Fibroblast of skin of abdomen (primary cell): ENCODE measurements at places on chromosomes 3 and 15.

DNA sequence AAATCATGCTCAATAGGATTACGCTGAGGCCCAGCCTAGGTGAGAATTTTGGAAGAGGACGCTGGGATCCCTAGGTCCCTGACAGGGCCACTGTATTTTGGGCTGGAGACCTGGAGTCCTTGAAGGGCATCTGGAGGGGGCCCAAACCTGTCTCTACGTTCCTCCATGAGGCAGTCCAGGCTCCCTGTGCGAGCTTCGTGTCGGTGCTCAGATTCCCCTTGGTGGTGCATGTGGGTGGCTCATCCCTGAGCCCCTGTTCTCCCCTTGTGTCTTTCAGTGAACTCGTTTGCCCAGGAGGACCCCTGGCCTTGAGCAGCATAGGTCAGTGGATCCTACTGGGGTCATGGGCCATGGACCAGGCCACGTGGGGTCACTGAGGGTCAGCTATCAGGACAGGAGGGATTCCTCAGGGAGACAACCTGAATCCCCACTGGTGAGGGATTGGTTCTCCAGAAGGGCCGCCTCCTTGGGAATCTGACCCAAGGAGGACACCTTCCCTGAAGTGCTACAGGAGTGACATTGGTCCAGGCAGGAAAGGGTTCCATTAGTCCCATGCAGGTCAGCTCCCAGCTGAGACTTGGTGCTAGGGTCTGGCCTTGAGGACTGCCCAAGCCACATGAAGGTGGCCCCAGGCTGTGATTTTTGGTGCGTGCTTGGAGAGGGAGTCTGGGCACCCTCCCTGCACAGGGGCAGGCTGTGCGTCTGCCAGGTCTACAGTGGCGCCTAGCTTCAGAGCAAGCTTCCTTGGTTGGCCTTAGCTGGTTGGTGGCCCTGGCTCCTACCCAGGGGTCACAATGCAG, 229.8 kb downstream of the SNRPN start:
- DNase-seq = no peak

GRCh38 chr15:92906563-92907081, 6.5 kb downstream of the CHD2 start:
- DNase-seq = no peak

GRCh38 chr3:109112946-109113760, 4.8 kb downstream of the MORC1 start:
- no peak for DNase-seq

GRCh38 chr3:186940967-186941366, 10.6 kb downstream of the ST6GAL1 start:
- no peak for DNase-seq

DNA sequence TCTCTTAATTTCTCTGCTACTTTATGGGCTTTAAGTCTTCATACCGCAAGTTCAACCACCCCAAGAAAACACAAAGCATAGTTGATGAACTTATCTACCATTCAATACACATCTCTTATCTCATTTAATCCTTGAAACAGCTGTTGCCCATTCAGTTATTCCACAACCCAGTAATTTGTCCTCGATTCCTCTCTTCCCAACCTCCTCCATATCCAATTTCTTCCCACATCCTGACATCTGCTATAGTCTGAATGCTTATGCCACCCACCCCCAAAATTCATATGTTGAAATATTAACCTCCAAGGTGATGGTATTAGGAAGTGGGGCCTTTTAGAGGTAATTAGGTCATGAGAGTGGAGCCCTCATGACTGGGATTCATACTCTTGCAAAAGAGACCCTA, 345.4 kb downstream of the ERC2 start:
- no peak for DNase-seq

- DNase-seq = no peak
Observed at GRCh38 chr3:186333256-186333655, 28.8 kb downstream of the DGKG start.

GRCh38 chr3:141561426-141562034, 74.7 kb downstream of the RASA2 start:
- DNase-seq = peak; percentile 59

DNA sequence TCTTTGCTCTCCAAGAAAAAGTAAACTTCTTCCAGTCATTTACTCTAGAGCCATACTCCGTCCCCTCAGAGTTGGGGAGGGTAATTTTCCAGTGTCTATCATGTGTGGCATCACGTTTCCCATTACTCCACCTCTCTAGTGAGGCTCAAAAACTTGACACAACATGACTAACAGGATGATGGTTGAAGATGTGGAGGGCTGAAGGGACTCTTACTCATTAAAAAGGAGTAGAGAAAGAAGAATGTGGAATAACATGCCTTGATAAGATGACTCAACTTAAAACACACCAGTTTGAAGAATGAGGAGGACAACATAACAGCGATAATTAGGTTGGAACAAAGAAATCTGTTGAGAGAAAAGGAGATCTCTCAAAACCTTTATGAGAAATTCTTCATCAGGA, 894.3 kb downstream of the OTOL1 start:
- peak; percentile 74 for DNase-seq

DNA sequence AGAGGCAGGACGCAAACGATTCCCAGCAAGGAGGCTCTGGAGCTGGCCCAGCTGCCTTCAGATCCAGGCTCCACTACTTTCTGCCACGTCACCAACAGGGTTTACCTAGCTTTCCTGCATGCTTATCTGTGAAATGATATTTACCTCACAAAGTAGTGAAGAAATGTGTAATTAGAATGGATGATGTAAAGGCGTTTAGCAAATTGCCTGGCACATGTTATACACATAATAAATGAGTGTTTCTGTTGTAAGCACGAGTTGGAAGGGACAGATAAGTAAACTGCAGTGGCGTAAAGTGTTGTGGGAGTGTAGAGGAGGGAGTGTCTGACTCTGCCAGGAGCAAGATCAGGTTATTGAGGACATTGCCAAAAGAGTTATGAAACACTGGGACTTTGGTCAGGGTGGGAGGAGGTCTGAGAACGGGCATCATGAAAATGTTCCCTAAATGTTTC, 3.5 kb upstream of the CHAC1 start:
- no peak for DNase-seq

DNA sequence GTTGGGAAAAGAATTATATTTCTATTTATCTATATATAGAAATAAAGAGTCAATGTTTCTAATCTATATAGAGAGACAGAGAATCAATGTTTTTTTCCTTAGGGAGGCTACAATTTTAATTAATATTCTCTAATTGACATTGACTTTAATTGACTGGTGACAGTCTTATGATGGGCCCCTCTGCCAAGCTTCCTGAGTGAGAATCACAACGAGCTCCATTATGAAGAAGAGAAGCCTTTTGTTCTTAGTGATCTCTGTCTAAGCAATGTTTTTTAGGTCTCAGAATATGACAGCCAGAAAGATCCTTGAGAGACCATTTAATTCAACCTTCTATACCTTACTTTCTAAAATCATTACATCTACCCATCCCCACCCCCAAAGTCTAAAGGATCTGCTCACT, 70.9 kb downstream of the IGSF11 start:
- no peak for DNase-seq

- DNase-seq = peak; percentile 83
Observed at GRCh38 chr3:143973259-143974021, 1.8 kb downstream of the DIPK2A start.

DNA sequence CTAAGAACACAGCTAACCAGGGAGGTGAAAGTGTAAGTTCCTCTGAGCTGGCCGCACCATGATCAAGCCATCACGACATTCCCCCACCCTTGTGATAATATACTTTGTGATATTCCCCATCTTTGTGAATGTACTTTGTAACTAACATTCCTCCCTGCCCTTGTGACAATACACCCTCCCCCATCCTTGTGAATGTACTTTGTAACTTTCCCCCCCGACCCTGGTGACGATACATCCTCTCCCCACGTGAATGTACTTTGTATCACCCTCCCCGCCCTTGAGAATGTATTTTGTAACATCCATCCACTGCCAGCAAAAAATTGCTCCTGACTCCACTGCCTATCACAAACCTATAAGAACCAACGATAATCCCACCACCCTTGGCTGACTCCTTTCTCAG, 20.2 kb upstream of the OR5H6 start:
- DNase-seq = no peak

- no peak for DNase-seq
Observed at GRCh38 chr3:4409971-4410573, 57.0 kb downstream of the SUMF1 start.

- no peak for DNase-seq
Observed at GRCh38 chr3:23108451-23109057, 94.6 kb upstream of the UBE2E2 start.

GRCh38 chr3:171000281-171000680, 26.2 kb downstream of the SLC2A2 start:
- no peak for DNase-seq

DNA sequence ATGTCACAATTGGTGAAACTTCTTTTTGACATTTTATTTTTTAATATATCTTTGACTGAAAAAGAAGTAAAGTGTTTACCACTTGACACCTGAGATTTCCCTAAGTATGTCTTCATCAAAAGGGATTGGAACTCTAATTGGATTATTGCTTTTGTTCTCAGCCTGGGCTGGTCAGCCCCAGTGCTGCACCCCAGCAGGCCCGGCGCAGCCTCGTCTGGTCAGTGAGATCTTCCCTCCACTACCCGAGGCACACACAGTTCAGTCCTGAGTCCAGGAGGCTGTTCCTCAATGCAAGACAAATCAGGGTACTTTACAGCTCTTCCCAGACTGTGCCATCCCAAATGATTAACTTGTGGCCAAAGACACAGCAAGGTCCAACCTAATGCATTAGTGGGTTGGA, 146.9 kb upstream of the SEMA6D start:
- DNase-seq = no peak

GRCh38 chr3:50369012-50369670, 9.8 kb upstream of the TMEM115 start:
- DNase-seq = no peak

GRCh38 chr15:27885201-27885600, 213.9 kb downstream of the OCA2 start:
- no peak for DNase-seq

GRCh38 chr3:126512026-126512425, 5.5 kb downstream of the UROC1 start:
- no peak for DNase-seq

- no peak for DNase-seq
Observed at GRCh38 chr3:28612232-28612631, 263.6 kb upstream of the AZI2 start.

DNA sequence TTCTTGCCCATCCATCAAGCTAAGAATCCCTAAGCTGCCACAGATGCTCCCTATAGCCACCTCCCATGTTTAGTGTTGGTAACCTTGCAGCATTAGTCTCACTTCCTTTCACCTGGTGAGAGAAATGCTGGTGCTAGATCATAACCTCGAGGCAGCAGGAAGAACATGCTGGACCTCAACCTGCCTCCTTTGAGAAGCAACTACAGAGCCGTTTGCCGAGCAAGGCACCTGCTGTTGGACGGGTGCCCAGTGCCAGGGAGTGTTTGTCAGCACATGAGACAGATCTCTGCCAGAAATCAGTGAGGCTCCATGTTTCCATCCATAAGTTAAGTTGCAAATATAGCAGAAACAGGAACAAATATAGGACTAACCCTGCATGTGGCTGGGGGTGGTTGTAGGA, 955.7 kb downstream of the TUSC7 start:
- DNase-seq = no peak

GRCh38 chr3:179233043-179233442, 17.9 kb downstream of the KCNMB3 start:
- DNase-seq = no peak

DNA sequence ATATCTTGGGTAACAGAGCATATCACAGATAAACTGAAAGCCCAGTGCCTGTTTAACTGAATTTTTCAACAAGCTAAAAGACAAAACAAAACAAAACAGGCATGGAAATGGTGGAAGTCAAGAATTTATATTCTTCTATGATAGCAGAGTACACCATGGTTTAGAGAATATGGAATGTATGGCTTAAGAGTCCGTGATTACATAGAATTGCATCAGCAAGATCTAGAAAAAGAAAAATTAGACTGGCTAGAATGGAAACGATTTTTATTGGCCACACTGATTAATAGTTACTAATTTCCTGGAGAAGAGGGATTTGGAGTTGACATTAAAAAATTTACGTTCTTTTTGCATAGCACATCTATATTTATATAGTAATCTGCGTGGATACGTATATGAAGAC, 435.2 kb upstream of the DPPA4 start:
- DNase-seq = no peak

DNA sequence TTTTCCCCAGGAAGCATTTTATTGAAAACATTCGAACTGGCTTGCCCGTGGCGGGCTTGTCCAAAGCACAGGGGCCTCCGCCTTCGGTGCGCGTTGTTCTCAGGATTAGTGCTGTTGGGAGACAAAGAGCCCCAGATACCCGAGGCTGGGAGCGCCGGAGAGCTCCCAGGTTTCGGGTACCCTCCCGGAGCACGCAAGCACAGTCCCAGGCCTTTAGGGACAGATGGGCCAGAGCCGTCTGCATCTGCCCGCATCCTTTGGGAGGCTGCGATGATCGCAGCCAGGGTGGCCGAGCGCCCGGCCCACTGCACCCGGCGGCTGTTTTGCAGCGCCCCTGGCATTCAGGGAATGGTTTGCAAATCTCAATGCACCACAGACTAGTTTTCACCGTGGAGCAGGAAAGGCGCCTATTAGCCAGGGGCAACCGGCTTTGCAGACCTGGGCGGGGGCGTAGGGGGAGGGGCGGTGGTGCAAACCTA, 5.0 kb upstream of the FEZF2 start:
- no peak for DNase-seq

- DNase-seq = no peak
Observed at GRCh38 chr15:64122936-64123351, 27.2 kb downstream of the SNX1 start.

DNA sequence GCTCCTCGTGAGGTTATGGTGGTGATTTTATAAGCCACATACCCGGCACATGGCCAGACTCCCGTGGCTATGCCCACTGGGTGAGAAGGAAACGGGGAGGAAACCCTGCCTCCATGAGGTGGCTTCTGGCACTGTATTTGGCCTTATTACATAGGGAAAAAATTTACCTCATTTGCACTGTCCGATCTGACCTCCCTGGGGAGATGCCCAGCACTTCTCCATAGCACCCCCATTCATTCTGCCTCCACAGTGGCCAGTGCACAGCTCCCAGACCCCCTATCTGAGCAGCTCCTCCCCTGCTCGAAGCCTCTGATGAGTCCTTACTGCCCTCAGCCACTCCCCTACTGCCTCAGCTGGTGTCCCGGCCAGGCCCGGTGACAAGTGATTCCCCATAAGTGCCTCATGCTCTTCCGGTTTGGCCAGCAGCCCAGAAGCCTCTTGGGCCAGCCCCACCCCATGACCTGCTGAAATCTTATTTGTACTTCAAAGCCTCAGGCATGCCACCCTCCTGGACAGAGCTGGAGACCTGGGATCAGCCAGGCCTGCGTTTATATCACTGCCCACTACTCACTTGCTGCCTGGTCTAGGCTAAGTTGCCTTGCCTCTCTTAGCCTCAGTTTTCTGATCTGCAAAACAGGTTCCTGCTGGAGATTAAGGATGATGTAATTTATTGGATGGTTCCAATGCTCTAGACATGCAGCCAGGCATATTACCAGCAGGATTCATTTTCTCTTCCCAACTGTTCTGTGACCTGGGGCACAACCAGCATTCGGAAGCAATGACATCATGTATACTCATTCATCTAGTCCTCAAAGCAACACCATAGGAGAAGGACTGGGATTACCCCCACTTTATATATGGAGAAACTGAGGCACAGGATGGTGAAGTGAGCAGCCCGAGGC, 30.6 kb upstream of the SLC6A6 start:
- DNase-seq = peak; percentile 33
